ENCODE measurements at places on chromosomes 1 and 21.

- DNase-seq = no peak
Observed at GRCh38 chr1:109589679-109590078, 29.7 kb downstream of the GNAT2 start.

DNA sequence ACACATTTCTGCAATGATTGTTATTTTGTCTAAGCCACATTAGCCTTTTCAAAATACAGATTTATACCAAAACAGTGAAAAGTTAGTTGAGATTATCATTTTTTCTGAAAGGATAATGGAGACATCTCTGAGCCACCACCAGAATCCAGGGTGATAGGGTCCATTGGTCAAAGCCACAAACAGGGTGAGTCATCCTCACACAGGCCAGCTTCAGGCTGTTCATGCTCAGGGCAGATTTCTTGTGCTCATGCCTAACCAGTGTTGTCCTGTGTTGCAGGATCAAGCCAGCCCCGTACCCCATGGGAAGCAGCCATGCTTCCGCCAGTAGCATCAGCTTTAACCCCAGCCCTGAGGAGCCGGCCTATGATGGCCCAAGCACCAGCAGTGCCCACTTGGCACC lies 13.4 kb downstream of the ELOA start:
- DNase-seq = no peak

DNA sequence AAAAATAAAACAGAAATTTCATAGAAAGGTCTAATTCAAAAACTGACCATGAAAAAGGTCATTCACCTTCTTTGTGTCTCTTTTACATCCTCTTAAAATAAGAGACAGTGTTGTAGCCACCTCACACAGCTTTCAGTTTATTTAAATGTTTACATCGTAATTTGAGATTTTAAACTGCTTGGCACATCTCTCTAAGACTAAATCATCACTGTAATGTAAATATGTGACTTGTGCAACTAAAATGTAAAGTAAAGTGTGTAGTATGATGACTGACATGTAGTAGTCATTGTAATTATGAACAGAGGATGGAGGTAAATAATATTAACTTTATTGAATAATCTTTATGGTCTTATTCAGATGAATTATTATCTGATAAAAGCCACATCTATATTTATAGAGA lies 283.9 kb downstream of the KCNT2 start:
- no peak for DNase-seq

GRCh38 chr1:227725046-227725445 lies 10.1 kb downstream of the JMJD4 start:
- DNase-seq = no peak

DNA sequence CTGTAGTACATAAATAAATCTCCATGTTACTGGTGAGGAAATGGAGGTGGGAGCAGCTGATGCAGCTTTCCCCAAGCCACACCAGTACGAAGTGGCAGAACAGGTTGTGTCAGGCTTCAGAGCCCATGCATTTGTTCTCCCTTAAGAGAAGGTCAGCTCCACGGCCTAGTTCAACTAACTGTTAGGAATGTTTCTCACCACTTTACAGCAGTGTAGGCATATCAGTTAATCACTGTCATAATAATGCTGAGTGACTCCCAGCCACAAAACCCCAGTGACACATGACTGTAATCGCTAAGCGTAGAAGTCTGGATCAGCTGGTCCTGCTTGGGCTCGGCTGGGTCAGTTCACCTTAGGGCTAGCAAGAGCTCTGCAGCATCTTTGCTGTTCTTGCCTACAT lies 90.4 kb downstream of the VPS26C start:
- no peak for DNase-seq

- DNase-seq = peak; percentile 23
Observed at GRCh38 chr1:54081306-54082270, 28.2 kb downstream of the TCEANC2 start.

DNA sequence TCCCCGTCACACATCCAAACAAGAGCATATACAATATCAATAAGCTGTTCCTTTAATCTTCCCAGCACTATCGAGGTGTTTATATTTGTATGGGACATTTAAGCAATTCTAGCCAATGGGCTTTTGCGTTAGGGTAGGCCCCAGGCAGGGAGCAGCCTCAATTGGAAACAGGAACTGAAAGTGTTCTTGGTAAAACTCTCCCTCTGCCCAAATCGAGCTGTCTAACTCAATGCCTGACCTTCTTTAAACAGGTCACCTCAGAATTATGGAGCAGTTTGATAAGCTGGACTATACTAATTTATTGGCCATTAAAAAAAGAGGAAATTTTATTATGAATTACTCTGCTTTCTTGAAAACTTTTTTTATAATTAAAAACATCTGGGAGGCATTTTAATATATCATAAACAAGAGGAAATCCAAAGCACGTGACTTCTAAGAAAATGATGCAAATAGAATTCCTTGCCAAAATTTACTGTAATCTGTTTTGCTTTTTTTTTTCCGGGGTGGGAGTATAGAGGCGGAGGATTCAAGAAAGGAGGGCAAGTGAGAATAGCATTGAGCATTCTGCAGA lies 498.1 kb downstream of the LMO4 start:
- peak; percentile 73 for DNase-seq

- DNase-seq = no peak
Observed at GRCh38 chr1:22788254-22788661, 77.6 kb downstream of the EPHB2 start.

GRCh38 chr1:106717591-106717990 lies 338.9 kb upstream of the PRMT6 start:
- no peak for DNase-seq

DNA sequence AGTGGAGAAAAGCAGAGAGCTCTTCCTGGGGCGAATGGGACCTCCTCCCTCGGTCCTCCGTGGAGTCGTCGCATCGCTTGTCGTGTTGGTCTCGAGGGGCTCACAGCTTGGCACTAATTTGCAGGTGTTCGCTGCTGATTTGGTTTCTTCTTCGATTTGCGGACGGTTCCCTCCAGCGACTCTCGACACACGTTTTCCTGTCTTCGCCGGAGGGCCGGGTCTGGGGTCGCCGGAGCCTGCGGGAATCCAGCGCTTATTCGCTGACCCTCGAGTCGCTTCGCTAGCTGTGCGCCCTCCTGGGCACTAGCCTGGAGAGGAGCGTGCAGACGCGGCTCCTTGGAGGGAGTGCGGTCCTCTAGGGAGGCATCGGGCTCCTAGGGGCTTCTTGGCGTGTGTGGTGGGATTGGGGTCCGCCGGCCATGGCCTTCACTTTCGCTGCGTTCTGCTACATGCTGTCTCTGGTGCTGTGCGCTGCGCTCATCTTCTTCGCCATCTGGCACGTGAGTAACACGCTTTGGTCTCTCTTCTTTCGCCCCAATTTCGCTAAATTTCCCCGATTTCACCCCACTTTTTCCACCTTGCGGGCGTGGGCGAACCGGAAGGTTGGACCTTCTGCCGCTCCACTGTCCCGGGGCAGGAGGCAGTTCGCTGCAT lies 766 bp downstream of the CNIH3 start:
- DNase-seq = no peak

- peak; percentile 70 for DNase-seq
Observed at GRCh38 chr1:157105988-157106812, 6.6 kb upstream of the ETV3L start.

DNA sequence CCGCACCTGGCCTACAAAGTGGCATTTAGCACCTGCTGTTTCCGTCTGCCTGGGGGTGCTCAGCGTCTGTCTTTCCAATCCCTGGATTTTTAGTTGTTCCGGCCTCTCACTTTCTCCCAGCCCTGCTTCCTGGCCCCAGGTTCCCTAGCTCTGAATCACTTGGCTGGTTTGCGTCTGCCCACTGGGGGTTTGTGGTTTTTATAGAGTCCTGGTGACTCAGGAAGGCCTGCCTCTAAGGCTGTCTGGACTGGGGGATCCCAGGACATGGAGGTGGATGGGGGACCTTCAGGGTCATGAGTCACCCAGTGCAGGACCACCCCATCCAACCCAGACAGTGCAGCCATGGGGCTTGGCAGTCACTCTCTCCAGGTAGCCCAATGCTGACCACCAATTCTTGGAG lies 53.5 kb downstream of the MRPL37 start:
- peak; percentile 61 for DNase-seq

- peak; percentile 53 for DNase-seq
Observed at GRCh38 chr1:184621260-184621659, 133.4 kb downstream of the EDEM3 start.

DNA sequence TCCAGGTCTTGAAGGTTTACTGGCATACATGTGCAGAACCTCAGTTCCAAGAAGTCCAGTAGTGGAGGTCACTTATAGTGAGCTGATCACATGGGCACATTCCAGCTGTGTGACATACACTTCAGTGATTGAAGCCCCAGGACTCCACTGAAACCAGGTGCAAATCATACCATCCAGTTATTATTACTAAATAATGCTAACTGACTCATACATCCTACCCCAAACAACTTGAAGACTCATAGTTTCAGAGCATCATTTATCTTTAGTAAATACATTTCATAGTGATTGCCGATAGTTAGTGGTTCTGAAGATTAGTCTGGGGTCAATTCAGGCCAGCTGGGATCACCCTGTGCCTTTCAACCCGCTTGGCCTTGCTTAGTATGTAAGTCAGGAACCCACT lies 137.9 kb upstream of the UBE2U start:
- DNase-seq = no peak

- no peak for DNase-seq
Observed at GRCh38 chr1:48684381-48684780, 92.3 kb downstream of the BEND5 start.

DNA sequence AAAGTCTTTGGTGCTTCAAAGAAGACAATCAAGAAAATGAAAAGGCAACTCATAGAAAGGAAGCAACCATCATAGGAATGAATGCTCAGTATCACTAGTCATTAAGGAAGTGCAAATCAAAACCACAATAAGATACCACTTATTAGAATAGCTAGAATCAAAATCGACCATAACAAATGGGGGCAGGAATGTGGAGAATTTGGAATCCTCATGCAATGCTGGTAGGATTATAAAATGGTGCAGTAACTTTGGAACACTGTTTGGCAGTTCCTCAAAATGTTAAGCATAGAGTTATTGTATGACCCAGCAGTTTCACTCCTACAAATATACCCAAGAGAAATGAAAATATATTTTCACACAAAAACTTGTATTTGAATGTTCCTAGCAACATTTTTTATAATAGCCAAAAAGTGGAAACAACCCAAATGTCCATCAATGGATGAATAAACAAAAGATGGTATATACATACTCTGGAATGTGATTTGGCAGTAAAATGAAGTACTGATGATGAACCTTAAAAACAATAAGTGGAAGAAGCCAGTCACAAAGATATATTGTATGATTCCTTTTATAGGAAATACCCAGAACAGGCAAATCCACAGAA lies 105.6 kb downstream of the MIS18A start:
- no peak for DNase-seq

- DNase-seq = no peak
Observed at GRCh38 chr1:57712846-57713245, 289.0 kb upstream of the DAB1 start.

DNA sequence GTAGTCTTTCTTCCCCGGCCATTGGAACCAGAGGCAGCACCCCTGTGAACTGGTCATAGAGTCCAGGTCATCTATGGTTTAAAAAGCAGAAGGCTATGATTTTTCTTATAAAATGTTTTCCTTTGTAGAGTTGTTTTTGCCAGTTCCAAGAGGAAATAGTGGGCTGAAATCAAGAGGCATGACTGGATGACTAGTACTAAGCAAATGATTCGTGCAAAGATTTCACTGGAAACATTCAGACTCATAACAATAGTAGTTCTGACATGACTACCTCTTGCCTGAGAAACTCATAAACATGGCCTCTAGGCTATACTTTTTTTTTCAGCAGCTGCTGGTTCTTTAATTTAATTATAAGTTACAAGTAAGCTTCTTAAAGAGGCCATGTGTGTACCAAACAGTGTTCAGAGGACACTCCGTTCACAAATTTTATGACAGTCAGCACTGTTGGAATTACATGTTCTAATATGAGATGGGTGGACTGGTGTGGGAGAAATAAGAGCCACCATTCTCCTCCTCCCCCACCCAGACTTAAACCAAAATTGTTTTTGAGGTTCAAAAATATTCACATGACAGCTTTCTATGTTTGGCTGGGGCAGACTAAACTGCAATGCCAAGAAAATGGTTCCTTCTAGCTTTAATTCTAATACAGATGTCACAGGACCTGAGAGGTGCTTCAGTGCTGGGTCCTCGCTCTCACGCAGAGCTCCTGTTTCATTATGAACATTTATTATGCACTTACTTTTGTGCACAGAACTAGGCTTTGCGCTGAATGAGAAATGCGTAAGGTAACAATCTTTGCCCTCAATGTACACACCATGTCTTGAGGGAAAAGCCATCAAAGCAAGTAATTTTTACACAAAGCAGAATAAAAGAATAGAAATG lies 147.5 kb downstream of the ZC3H11B start:
- DNase-seq = no peak

DNA sequence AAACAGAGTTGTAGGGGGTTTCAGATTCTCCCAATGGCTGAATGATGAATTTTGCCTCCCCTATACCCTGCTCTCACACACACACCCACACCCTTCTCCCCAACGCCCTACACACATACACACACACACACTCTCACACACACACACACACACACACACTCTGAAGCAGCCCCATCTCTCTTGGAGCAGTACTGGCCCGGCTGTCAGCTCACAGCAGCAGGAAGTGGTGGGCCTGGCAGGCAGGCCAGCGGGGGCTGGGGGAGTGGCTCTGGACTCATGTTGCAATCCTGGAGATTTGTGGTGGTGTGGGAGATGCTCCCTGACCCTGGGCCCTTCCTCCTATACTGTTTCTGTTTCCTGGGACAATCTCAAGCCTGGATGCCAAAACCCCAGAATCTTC lies 2.2 kb downstream of the IKBKE start:
- DNase-seq = peak; percentile 69

DNA sequence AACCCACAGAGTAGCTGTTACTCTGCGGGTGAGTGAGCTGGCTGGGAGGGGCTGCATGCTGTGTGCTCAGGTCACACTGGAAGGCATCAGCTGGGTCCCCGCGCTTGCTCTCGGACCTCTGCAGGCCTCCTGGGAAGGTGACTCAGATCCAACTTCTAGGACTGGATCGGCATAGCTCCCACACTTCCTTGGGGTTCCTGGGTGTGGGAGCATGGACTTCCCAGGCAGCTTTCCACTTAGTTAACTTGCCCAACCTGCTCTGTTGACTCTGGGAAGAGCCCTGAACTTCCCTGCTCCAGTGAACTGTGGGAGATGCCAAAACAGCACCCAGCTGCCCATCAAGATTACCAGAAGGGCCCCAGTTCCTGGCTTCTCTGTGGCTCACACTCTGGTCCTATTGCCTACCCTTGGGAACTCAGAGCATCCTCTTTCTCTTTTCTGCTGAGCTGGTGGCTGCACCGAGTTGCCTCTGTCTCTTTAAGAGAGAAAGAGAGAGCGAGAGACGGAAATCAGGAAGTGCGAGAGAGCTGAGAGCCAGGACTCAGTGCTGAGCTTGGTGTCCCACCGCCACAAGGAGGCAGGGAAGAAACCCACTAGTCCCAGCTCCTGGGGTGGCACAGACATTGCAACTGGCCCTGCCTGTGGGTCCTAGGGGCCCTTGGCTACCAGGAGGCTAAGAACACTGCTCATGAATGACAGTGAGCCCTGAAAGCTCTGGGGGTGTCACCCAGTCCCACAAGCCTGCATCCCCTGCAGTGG lies at the start of gene IKBKE:
IKBKE (plus strand) TSS at position 544 of the 759 bp plus-strand sequence. CDS start 2,752 bp downstream, outside the sequence.
- DNase-seq = peak; percentile 42

DNA sequence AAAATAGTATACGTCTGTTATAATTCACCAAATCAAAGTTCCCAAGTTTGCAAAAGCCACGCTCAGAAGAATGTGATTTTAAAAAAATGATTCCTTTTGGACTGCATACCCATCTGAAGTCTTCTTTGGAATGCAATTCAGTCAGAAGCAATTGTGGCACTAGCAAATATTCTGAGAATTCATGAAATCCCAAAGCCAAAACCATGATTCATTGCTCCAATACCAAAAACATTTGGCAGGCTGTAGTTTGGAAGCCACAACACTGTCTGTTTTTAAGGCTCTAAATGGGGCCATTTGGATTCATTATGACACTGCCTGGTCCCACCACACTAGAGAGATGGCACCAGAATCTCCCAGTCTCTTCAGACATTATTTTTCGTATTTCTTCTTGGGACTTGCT lies 21.8 kb upstream of the LRRC53 start:
- DNase-seq = no peak

Measured in AG04450 (cell line).